ENCODE measurements at places on chromosomes 12 and 14.

- no peak for DNase-seq
Observed at GRCh38 chr12:8698132-8698851, 501 bp downstream of the RIMKLB start.

- no peak for DNase-seq
Observed at GRCh38 chr12:109817627-109818231, 15.5 kb downstream of the TRPV4 start.

- no peak for DNase-seq
Observed at GRCh38 chr12:93126069-93126474, 197.0 kb upstream of the EEA1 start.

GRCh38 chr12:6863586-6864321 lies 3.6 kb upstream of the TPI1 start:
- no peak for DNase-seq

DNA sequence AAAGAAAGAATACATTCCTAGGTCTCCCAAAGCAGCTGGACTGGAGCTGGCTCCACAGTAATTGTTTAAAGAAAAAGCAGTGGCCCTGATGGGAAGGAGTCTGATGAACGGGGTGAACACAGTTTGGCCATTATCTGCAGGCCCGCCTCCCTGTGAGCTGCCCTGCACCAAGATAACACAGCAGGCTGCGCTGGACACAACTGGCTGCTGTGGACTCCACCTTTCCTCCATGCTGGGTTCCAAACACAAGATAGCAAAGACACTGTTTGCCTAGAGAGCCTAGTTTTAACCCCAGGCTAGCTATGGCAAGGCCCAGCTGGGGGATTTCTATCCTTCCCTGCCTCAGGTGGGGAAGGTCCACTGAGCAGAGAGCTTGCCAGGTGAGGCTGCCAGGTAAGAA lies 34.6 kb downstream of the ZFP36L1 start:
- no peak for DNase-seq

DNA sequence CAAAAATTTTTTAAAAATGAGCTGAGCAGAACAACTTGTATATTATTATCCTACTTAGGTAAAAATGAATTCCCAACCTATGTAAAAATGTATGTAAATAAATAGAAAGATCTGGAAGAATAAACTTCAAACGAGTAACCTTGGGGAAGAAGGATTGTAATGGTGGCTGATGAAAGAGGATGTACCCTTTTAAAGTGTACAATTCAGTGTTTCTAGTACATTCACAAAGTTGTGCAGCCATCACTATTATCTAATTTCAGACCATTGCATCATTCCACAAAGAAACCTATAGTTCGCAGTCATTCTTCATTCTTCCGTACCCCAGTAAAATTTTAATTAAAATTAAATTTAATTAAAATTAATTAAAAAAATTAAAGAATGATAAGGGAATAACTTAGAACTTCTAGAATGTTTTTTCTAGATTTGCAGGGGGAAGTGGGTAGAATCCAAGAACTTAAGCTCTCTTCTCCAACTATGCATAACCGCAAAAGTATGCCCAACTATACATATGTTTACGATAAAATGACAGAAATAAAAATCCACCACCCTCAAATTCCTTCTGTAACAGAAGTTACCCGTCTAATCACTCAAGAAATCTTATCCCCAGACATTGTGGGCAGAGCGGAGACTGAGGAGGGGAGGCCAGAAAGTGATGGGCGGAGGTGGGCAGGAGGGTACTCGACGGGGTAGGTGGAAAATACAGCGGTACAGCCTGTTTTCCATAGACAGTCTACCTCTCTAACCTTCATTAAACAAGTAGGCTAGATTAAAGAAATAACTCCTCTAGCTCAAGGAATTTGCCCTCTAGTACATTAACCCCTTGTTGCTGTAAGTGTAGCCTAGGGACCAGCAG lies 921 bp downstream of the DEPDC4 start:
- no peak for DNase-seq

DNA sequence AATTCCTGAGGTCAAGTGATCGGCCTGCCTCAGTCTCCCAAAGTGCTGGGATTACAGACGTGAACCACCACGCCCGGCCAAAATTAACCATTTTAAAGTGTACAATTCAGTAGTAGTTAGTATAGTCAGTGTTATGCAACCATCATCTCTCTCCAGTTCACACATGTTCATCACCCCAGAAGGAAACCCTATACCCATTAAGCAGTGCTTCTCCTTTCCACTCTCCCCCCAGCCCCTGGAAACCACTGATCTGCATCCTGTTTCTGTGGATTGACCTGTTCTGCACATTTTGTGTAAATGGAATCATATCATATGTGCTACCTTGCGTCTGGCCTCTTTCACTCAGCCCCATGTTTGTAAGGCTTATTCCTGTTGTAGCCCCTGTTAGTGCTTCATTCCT lies 52.2 kb downstream of the PHETA1 start:
- DNase-seq, result no peak

Data from stimulated activated CD8-positive, alpha-beta memory T cell treated with anti-CD3 and anti-CD28 coated beads, Interleukin-7, amount 100 ng/mL, for 1 hour (primary cell).